Stimulated activated CD8-positive, alpha-beta memory T cell treated with anti-CD3 and anti-CD28 coated beads, Interleukin-4, amount 100 ng/mL, for 48 hours (primary cell): ENCODE measurements at places on chromosomes 12 and 14.

GRCh38 chr14:53183611-53184010 is 30.5 kb upstream of the DDHD1 start:
- no peak for DNase-seq

DNA sequence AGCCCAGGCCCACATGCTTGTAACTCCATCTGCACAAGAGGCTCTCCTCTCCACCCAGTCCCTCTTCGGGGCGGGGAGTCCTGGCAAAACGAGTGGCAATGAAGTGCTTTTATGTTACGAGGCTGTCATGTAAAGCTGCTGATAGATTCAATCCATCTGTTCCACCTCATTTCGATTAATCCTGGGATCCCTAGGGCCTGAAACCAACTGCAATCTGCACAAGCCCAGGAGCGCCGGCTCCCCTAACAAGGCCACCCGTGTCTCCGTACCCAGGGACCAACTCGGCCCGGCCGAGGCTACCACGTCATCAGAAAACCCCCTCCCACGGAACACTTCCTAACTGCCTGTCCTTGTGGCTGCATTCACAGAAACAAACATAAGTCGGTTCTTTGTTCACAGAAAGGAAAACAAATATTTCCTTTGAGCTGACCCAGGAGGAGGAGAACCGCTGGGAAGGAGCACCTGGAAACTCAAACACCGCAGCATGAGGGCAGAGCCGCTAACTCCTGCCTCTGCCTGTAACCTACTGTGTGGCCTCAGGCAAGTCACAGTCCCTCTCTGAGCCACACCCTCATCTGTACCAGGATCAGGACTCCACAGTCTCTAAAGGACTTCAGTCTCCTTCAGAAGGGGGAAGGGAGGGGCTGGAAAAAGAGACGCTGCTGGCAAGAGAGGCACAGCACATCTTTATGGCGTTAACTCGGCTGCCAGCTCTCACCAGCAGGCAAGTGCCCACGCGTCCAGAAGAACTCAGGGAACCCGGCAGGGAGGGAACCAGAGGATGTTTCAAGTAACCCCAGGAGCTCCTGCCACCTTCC is 47.8 kb downstream of the CCDC88C start:
- peak; percentile 69 for DNase-seq

GRCh38 chr14:74860899-74861733 is 14.8 kb downstream of the PROX2 start:
- DNase-seq: peak; percentile 99

GRCh38 chr14:30803185-30803584 is 71.2 kb upstream of the COCH start:
- DNase-seq: no peak

DNA sequence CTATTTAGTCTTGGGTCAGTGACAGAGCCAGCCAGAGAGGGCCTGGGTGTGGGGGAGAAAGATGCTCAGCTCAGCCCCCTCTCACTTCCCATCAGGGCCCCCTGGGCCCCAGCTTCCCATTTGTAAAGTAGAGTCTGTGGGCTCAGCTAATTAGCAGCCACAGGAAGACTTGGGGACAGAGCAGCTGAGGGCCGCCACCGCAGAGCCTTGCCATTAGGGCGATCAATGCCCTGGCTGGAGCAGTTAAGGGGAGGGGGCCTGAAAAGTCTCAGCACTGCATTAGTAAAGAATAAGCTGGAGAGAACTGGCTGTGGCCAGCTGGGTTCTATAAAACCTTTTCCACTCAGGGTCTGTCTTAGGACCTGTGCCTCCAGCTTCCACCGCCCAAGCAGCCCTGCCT is 2.7 kb downstream of the PLEKHD1 start:
- DNase-seq: no peak

DNA sequence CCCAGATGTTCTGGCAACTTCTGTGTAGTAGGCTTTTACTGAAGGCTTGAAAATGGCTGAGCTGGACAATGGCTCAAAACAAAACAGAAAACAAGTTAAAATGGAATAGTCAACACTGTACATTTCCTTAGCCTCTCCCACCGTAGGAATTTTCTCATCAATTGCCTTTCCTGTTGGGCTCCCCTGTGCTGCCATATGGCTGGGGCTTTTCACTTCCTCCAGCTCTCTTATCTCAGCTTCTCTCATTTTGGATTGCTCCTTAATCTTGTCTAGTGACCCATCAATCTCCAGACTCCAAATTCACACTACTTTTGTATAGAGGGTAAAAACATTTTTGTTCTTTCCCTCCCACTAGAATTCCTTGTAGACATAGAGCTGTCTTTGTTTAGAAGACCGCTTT is 50.4 kb upstream of the RPH3A start:
- no peak for DNase-seq

DNA sequence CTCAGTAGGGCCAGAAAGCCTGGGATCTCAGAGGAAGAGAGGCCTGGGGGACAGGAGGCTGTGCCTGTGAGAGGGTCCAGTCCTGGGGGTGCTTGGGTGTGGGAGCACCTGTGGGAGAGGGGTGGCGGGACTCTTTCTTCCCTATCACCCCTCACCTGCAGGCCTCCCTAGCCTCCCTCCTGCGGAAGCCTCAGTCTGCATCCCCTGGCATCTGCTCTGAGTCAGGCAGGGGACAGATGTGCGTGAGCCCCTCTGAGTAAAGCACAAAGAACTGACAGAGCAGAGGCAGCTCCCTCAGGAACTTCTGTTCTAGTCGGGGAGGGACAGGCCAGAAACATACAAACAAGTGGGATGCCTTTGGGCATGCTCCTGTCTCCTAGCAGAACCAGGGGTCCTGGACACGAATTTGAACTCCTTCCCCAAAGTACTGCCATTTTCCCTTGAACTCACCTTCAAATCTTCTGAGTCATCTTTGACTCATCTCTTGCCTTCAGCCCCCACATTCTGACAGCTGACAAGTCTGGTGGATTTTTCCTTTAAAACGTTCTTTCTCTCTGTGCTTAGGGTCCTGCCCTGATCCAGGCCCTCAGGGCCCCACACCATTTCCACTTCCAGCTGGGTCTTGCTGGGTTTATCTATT is 8.5 kb upstream of the HSP90AA1 start:
- no peak for DNase-seq

DNA sequence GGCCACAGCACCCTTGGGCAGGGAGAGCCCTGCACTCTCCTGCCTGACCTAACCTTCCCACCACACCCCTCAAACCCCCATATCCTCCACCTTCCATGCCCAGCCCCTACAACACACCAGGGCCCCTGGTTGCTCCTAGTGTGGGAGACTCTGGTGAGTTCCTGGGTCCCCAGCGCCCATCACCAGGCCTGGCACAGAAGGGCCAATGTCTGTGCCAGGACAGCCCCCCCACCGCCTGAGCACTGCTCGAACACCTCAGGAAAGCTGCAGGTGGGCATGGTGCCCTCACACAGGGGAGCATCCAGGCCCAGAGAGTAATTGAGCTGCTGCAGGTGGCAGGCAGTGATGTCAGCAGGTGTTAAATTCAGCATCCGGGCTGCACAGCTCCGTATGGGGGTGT is 15.2 kb downstream of the ADCY6 start:
- no peak for DNase-seq

GRCh38 chr12:70784042-70784668 is 136.4 kb downstream of the PTPRR start:
- DNase-seq: no peak

- DNase-seq: no peak
These were observed 30.0 kb downstream of the PELI2 start for GRCh38 chr14:56147986-56148901.
